Activated CD4-positive, alpha-beta T cell treated with anti-CD3 and anti-CD28 coated beads, Interleukin-2, amount 50 U/mL, for 24 hours (primary cell): ENCODE measurements at places on chromosomes 5 and 9.

DNA sequence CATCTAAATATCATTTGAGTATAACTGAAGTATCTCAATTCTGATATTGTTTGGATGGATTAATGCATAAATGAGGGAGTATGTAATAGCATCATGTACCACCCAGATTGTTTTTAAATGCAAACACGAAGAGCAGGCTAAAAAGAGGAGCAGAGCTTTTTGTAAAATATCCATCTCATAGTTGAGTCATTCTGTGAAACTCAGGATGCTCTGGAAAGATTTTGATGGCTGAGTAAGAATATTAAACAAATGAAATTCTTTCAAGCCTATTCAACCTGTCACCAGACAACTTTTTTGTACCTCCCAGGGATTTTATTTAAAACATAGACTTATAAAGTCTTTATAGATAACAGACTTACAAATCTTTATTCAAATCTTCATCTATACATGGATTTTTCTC, 625.9 kb downstream of the TLE4 start:
- DNase-seq: no peak

GRCh38 chr5:173231996-173232498, 3.0 kb downstream of the NKX2-5 start:
- DNase-seq: no peak

DNA sequence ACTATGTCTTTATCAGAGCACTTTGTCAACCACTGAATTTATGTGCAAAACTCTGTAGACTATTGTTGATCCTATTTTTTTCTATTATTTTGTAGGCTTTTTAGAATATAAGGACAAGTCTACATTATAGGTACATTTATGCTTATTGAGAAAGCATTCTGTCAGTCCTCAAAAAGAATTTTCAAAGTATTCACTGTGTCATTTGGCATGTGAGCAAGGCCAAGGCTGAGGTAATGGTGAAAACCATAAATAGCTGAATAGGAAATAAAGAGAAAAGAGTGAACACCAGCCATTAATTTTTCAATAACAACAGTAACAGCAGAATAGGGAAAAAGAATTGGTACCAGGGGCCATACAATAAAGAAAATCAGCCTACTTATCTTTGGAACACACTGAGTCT, 21.0 kb downstream of the SKIC3 start:
- DNase-seq: no peak

- no peak for DNase-seq
Measured at GRCh38 chr5:124550731-124551130, 195.7 kb downstream of the ZNF608 start.

DNA sequence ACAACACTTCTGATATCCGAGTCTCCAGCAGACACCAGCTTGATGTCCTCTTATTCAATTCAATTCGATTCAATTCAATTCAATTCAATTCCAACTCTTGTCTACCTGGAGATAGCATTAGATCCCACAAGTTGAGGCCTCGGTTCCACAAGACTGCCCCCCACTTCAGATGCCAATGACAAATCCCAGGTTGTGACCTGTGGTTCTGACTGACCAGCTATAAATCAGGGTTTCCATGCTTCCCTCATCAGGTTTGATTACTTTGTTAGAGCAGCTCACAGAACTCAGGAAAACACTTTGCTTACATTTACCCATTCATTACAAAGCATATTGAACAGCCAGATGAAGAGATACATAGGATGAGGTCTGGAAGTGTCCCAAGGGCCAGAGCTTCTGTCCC, 82.6 kb downstream of the ALDH7A1 start:
- no peak for DNase-seq

GRCh38 chr5:160472482-160472881, 50.8 kb downstream of the PTTG1 start:
- DNase-seq: no peak
